ENCODE measurements at places on chromosomes 2 and 18.

GRCh38 chr2:160364364-160364763 is 129.2 kb downstream of the RBMS1 start:
- no peak for DNase-seq

- DNase-seq, result no peak
Measured at GRCh38 chr2:106314444-106314843, 120.3 kb upstream of the UXS1 start.

DNA sequence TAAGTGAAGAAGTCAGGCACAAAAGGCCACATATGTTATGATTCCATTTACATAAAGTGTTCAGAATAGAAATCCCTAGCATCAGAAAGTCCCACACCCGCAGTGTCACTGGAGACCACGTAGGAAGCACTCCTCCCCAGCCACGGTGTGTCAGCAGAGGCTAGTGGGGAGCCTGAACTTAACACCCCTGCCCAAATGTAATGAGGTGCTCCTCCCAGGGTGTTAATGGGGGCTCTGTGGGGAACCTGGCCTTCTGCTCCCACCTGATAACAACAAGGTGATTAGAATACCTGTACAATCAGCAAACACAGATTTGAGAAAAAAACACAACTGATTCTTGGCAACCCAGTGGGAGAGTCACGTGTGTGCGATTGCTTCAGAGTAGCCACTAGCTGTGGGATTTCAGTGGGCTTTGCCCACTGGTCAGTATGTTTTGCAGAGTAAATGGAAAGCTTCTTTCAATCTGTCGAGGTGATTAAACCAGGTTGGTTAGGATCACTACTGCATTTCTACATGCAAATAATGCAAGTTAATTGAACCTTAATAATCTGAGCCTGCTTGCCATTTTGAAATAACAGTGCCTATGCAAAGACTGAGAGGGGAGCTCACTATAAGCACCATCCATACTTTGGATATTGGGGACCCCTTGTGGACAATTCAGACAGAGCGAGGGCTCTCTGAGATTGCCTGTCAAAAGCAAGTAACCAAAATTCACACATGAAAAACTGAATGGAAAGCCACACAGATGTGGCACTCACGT is 20.6 kb upstream of the ATRAID start:
- peak; percentile 25 for DNase-seq

GRCh38 chr2:165443511-165443910 is 26.0 kb upstream of the CSRNP3 start:
- DNase-seq, result no peak

DNA sequence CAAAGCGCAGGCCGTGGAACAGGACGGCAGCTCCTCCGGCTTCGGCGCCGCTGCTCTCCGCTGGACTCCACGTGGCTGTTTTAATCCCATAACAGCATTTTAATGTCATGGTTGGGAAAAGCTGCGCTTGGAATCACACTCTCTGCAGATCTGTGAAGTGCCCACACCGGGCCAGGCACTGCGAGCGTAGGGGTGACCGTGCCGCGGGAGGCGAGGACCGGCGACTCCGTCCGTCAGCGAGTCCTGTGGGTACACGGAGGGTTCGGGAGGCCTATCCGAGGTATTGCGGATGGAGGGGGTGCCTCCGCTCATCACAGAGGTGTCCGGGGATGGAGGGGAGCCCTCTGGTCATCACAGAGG is 198.0 kb upstream of the SALL3 start:
- DNase-seq, result no peak

GRCh38 chr18:36759167-36759776 is 69.5 kb downstream of the TPGS2 start:
- DNase-seq, result no peak

GRCh38 chr2:19246496-19246895 is 111.9 kb downstream of the OSR1 start:
- no peak for DNase-seq
